ENCODE measurements at places on chromosomes 1 and 21.

GRCh38 chr1:12255913-12256312 lies 26.1 kb downstream of the VPS13D start:
- DNase-seq = no peak

DNA sequence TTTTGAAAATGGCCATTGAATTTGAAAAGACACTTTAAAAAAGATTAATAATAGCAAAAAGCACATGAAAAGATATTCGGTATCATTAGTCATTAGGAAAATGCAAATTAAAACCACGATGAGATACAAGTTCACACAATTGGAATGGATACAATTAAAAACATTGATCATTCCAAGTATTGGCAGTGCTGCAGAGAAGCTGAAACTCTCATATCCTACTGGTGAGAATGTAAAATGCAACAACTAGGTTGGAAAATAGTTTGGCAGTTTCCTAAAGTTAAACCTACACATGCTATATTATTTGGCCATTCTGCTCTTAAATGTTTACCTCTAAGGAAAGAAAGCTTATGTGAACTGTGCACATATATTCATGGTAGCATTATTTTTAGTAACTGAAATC lies 838.7 kb upstream of the PRMT6 start:
- no peak for DNase-seq

- DNase-seq = no peak
Observed at GRCh38 chr21:41481191-41481590, 26.8 kb downstream of the TMPRSS2 start.

GRCh38 chr1:216430744-216431143 lies 7.5 kb upstream of the USH2A start:
- DNase-seq = peak; percentile 4

DNA sequence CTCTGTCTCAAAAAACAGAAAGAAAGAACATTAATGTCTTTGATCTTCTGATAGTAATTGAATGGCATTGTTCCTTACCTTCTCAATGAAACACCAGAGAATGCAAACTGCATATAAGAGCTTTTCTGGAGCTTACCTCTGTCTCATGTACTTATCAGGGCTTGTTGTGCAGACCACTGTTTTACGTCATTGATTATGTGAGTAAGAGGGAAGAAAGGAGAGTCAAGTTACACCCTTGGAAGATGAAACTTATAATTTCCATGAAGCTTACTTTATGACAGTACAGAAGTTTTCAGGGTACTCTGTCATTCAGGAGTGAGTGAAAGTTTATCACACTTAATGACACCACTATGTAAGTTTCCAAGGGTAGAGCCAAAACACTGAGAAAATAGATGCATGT lies 49.0 kb upstream of the MAB21L3 start:
- DNase-seq = no peak

DNA sequence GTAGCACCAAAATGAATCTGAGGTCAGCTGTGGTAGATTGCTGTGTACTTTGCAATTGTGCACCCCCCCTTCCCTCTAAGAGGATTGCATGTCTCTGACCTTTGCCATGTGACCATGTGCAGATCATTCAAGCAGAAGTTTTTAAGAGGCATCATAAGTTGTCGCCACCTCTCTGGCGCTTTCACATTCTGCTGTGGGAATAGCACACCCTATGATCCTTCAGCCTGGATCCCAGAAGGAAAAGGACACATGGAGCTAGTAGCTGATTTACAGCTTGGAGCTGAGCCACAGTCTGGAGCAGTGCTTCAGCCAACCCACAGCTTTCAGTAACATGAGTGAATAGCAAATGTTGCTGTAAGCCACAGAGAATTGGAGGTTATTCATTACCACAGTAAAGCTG lies 158.5 kb downstream of the TSEN15 start:
- DNase-seq = no peak

- DNase-seq = no peak
Observed at GRCh38 chr1:193479187-193479586, 292.8 kb upstream of the B3GALT2 start.

GRCh38 chr21:14762734-14763694 lies 216.9 kb upstream of the SAMSN1 start:
- no peak for DNase-seq

- DNase-seq = no peak
Observed at GRCh38 chr1:233364695-233365539, 37.4 kb downstream of the MAP3K21 start.

GRCh38 chr1:83077411-83077810 lies 921.5 kb downstream of the TTLL7 start:
- no peak for DNase-seq

DNA sequence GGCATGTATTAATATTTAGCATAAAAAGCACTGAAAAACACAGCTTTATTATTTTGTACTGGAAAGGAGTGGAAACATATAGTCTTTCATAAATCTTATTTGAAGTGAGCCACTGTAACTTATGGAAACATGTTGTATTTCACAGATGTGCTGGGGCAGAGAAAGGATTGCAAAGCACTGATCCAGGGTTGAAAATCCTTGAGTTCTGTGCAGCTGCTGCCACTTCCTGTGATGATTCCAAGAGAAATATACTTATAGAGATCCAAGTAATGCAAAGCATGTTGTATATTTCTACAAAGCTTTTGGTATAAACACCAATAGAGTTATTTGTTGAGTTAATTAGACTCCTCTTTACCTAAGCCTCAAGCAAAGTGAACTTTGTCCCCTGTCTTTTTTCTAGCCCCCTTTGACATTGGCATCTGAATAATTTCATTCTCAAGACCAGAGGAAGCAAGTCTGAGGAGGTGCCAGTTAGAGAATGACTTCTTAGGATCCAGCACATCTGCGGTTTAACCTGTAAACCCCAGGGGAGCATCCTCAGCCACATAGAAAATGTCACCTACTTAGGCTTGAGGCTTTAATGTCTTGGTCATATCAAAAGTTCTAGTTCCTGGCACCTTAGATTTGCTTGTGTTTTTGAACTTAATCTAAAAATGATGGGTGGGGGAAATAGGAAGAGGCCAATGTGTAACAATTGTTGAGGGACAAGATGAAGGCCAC lies 173.3 kb downstream of the FASLG start:
- no peak for DNase-seq

DNA sequence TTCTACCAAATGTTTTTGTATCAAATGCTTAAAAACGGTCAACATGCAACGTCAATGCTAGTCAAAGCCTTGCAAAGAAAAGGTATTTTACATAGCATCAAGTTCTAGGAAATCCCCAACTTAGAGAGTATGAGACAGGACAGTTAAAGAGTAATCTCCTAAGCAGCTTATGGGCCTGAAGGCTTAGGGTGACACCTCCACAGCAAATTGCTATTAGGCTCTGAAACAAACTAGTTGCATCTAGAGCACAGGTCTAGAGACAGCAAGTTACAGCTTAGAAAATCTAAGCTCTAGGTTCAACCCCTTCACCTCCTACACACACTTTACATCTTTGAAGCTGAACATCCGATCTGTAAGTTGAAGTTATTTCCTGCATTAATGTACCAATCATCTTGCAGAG lies 13.7 kb downstream of the PABPC4 start:
- DNase-seq = no peak

GRCh38 chr1:35535243-35535642 lies 22.0 kb downstream of the KIAA0319L start:
- DNase-seq = no peak

DNA sequence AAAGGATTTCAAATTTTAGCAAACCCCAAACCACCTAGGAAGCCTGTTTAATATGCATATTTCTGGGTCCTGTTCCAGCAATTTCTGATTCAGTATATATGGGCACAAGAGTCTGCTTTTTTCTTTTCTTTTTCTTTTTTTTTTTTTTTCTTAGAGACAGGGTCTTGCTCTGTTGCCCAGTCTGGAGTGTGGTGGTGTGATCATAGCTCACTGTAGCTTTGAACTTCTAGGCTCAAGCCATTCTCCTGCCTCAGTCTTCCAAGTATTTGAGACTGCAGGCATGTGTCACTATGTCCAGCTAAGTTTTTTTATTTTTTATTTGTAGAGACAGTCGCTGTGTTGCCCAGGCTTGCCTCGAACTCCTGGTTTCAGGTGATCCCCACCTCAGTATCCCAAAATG lies 34.8 kb downstream of the CCDC18 start:
- DNase-seq = no peak

DNA sequence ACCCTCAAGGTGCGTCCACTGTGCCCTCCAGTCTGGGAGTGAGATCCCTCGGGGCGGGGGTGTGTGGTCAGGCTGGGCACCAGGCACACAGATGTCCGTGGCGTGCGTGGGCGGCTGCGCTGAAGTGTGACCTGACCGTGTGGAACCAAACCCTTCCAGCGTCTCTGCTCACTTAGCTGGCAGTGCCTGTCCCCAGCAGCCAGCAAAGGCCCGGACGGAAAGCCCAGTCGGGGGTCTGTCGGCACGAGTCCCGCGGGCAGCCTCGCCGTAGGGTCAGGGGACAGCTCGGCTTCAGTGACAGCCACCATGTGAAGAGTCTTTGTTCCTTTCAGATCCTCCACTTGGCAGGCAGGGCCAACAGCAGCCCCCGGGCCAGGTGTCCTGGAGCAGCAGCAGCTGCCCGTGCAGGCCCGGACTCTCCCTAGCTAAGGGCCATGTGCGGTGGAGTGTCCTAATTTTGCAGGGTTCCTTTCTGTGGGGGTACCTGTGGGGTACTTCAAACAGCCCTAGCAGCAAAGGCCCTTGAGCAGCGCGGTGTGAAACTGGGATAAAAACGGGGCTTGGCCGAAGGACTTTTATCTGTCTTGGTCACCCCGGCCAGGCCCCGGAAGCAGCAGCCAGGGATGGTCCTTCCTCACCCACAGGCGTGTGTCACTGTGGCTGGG lies 11.6 kb downstream of the TTLL10 start:
- DNase-seq = no peak

GRCh38 chr1:9705337-9706093 lies 54.0 kb downstream of the PIK3CD start:
- no peak for DNase-seq

DNA sequence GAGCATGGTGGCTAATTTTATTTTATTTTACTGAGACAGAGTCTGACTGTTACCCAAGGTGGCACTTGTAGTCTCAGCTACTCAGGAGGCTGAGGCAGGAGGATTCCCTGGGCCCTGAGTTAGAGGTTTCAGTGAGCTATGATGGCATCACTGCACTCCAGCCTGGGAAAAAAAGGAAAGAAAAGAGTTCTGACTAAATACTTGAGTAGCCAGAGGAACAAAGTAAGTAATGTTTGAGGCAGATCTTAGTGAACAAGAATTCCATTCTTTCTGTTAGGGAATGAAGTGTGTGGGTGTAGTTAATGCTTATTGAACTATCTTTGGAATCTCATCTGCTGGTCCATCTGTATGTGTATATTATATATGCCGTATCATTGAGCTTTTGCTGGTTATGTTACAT lies 13.1 kb upstream of the EVI5 start:
- DNase-seq = no peak

DNA sequence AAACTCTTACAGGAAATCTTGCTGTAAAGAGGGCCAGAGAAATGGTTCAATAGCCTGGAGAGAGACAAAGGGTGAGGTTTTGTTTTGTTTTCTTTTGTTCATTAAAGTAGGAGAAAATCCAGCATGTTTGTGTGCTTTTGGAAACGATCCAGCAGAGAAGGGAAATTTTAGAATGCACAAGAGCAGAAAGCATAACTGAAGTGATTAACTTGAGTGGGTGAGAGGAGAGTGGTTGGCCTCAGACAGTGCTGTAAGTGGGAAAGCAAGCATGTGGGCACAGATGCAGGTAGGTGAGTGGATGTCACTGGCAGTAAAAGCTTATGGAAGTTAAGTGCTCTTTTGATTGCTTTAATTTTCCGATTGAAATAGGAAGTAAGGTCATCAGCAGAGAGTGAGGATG lies 50.2 kb downstream of the EEIG2 start:
- DNase-seq = peak; percentile 67

DNA sequence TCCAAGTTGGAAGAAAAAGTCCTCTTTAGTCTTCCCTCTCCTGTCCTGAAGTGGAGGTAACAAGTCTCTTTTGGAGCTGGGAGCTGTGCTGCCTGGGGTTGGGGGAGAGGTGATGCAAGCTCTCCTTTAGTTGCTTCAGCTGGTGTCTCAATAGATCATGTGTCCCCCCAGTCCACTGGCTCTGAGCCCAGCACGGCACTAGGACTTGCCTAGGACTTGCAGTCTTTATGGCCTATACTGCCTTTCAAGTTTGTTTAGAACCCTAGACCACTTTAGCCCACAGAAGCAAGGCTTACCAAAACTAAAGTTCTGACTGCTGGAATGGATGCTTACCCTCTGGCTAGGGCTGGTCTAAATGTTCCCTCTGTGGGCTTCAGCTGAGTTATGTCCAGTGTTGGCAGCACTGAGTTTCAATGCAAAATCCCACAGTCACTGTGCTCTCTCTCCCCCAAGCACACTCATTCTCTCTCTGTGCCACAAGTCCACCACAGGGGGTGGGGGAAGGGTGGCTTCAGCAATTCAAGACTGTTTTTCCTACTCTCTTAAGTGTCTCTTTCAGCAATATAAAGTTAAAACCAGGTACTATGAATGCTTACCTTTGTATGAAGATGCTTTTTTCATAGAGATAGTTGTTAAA lies 185.0 kb downstream of the DNAH14 start:
- no peak for DNase-seq

DNA sequence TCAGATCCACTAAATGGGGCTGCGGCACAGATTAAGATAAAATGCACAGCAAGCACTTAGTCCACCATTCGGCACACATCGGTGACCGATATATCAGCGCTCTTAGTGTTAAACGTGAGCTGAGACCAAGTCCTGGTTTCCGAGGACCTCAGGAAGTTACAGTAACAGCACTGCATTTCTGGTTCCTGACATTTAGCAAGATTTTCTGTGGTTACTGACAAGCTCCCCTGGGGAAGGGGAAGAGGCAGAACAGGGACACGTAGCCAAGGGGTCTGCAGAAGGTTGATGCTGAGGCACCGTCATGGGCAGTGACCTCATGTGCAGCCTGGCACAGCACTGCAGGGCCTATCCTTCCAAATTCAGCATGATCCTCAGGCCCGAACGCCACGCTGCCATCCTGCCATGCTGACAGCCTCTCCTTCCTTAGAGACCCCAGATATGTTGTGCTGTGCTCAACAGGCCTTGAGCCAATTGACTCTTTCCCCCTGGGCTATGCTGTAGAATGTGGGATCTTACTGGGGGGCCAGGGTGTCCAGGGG lies 13.4 kb upstream of the PEF1 start:
- no peak for DNase-seq

GRCh38 chr1:241387216-241387615 lies 30.2 kb upstream of the RGS7 start:
- no peak for DNase-seq

- no peak for DNase-seq
Observed at GRCh38 chr1:213135572-213135971, 84.5 kb downstream of the RPS6KC1 start.

- DNase-seq = no peak
Observed at GRCh38 chr1:32900371-32900955, 726 bp downstream of the TMEM54 start.

DNA sequence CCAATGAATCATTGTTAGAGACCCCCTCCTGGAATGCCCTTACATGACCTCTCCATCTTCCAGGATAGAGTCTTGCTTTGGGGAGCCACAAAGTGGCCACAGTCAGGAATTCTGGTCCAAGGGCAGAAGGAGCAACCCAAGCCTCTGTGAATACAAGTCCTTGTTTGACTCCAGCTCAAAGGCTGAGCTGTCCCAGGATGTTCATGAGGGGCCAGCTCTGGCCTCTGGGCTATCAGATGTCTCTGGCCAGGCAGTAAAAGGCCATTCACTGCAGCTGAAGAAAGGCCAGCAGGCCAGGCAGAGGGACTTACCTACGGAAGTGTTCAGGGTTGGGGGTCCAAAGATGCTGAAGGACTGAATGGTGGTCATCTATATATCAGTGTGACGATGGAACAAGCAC lies 98.3 kb upstream of the IPO9 start:
- DNase-seq = no peak

Data from NCI-H510A (cell line).